Esophagus muscularis mucosa (tissue), 4 donors: ENCODE measurements at places on chromosomes 1 and 21. TPM values are rescaled to one million over a fixed set of nuclear protein-coding genes. Genes with fewer than 3 reads are reported as not detected.
A peak's percentile ranks its signal among the peaks of the same experiment; 100 is the strongest.

DNA sequence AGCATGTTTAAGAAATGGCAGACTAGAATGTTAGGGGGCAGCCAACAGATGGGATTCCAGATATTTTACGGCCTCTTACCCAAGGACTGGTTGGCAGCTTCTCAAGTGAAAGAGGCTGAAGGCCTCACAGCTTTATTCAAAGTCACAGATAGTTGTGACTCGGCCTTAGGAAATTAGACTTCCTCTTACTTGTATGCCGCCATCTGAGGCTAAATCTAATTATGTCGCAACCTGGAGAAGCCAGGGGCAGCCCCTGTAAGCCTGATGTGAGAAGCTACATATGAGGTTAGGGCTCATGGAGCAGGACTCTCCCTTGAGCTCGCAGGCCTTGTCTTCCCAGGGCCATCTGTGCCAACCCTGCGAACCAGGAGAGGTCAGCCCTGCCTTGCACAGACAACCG, 352.5 kb downstream of the HHAT start:
- H3K4me1 ChIP-seq: no peaks in the 10 kb centered on the region
- H3K27me3 ChIP-seq: no peaks in the 10 kb centered on the region
- no peak overlapping the region for H3K4me3 ChIP-seq
- no peak for DNase-seq
- H3K36me3 ChIP-seq: no peaks in the 10 kb centered on the region

Gene GIPC2
- total RNA-seq: 4.5 TPM

GRCh38 chr1:21645550-21645949, 23.6 kb downstream of the RAP1GAP start:
- H3K4me3 ChIP-seq: no peak overlapping the region
- no peak for DNase-seq
- H3K27ac ChIP-seq: no peak overlapping the region
- no peaks in the 10 kb centered on the region for H3K36me3 ChIP-seq
- H3K4me1 ChIP-seq: peaks cover under 1% of the 10 kb centered on the region

- H3K27ac ChIP-seq: no peak overlapping the region
- H3K36me3 ChIP-seq: peaks cover 3% of the 10 kb centered on the region
- H3K4me1 ChIP-seq: no peaks in the 10 kb centered on the region
- no peak for DNase-seq
- peak overlapping the region; percentile 15 for H3K4me3 ChIP-seq
Measured at GRCh38 chr1:226676381-226676780, 62.7 kb downstream of the ITPKB start.

GRCh38 chr1:56509713-56510641, 69.4 kb downstream of the PLPP3 start:
- no peaks in the 10 kb centered on the region for H3K27me3 ChIP-seq
- no peak overlapping the region for H3K4me3 ChIP-seq
- no peak for DNase-seq
- peaks cover 62% of the 10 kb centered on the region for H3K36me3 ChIP-seq
- no peak overlapping the region for H3K27ac ChIP-seq

- no peak for DNase-seq
- no peaks in the 10 kb centered on the region for H3K36me3 ChIP-seq
- no peaks in the 10 kb centered on the region for H3K27me3 ChIP-seq
- no peak overlapping the region for H3K27ac ChIP-seq
- no peak overlapping the region for H3K4me3 ChIP-seq
- peaks cover 4% of the 10 kb centered on the region for H3K4me1 ChIP-seq
Measured at GRCh38 chr1:232271299-232271698, 358.6 kb downstream of the SIPA1L2 start.

DNA sequence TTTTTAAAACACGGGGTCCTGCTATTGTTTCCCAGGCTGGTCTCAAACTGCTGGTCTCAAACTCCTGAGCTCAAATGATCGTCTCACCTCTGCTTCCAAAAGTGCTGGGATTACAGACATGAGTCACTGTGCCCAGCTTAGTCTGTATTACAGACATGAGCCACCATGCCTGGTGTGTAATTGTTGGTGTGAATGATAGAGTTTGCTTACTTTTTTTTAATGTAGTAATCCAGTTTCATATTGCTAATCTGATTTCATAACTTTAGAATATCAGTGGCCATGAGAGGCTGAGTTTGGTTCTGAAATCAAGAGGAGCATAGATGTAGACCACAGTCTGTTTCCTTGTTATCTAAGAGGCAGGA, 3.4 kb downstream of the EPB41 start:
- no peak for DNase-seq
- no peaks in the 10 kb centered on the region for H3K36me3 ChIP-seq
- no peaks in the 10 kb centered on the region for H3K27me3 ChIP-seq
- H3K27ac ChIP-seq: no peak overlapping the region
- H3K4me3 ChIP-seq: no peak overlapping the region

Gene SLC2A5
- 0.57 TPM for total RNA-seq

Gene OR2T29
- total RNA-seq: not detected

DNA sequence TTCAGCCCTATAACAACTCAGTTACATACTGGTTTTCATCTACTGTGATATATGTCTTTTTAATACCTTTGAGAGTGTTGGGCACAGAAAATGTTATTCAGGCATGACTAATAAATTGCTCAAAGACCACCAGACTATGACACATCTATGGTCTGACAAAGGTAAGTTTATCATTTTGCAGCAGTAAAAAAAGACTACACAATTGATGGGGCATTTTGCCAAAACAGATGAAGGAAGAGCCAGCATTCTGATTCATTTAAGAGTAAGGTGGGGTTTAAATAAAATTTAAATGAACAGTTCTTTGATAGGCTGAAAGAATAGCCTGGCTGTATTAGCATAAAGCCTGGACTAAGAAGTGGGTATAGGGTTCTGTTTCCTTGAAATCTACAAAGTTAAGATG, 8.8 kb upstream of the RNPC3 start:
- no peak overlapping the region for H3K27ac ChIP-seq
- H3K36me3 ChIP-seq: no peaks in the 10 kb centered on the region
- DNase-seq: no peak
- no peaks in the 10 kb centered on the region for H3K4me1 ChIP-seq

DNA sequence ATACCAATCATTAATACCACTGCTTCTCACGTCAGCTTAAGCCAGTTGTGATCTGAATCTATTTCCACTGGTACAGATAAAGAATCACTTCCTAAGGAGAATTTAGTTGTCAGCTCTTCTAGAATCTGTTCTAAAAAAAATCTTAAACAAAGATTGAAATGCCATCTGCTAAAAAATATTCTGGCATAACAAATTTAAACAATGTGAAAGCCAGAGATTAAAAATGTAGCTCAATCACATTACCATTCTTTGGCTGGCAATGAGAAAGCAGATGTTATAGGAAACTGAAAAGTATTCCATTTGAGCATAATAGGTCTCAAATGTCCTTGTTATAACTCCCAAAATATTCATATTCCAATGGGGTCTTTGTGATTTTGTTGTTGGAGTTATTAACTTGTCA, 21.7 kb upstream of the LRRC8B start:
- H3K4me1 ChIP-seq: no peaks in the 10 kb centered on the region
- no peak overlapping the region for H3K27ac ChIP-seq
- no peak for DNase-seq
- no peaks in the 10 kb centered on the region for H3K27me3 ChIP-seq
- no peaks in the 10 kb centered on the region for H3K36me3 ChIP-seq

GRCh38 chr1:168636642-168637111, 60.3 kb downstream of the XCL1 start:
- H3K4me3 ChIP-seq: no peak overlapping the region
- DNase-seq: no peak
- H3K36me3 ChIP-seq: no peaks in the 10 kb centered on the region
- H3K4me1 ChIP-seq: peaks cover 34% of the 10 kb centered on the region

DNA sequence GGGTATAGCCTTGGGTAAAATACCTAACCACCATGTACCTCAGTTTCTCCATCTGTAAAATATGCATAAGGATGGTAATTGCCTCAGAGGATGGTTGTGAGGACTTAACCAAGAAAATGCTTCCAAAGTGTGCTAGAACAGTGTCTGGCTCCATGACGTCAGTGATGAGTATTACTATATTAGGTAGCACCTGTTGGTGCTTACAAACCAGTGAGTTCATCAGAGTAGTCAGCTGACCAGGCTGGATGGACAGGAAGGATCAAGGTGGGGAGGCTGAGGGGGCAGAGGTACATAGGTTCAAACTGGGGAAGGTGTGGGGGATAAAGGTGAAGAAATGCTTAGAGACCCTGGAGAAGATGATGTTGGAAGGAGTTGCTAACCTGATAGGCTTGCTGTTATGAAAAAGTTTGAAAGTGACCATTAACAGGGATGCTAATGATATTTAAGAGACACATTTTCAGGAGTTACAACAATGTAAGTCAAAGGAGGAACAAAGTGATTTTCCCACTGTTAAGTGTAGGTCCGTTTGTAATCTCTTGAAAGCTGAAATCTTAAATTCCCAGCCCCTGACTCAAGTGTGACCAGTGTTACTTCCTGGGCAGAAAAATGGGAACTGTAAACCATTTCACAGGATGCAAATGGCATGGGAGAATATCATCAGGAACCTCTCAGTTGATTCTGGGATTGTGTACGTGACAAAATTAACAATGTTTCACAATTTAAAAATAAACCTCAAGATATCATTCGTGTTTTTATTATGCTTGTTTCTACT, 4.4 kb downstream of the NTPCR start:
- DNase-seq: no peak
- no peak overlapping the region for H3K27ac ChIP-seq
- peaks cover 21% of the 10 kb centered on the region for H3K4me1 ChIP-seq
- H3K4me3 ChIP-seq: no peak overlapping the region
- H3K36me3 ChIP-seq: peaks cover 16% of the 10 kb centered on the region

DNA sequence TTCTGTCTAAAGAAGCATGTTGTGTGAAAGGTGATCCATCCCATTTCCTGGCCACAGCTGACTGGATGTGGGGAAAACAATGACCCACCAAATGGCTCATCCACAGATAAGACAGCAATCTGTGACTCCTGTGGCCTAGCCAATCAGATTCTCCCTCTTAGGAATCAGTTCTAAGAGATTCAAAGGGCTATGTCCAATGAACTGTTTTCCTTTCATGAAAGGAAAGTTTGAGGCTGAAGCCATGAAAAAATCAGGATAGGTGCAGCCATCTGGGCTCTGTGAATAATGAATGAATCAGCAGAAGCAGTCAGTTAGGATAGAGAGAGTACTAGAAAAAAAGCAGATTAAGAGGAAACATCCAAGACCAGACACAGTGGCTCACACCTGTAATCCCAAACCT, 164.7 kb downstream of the NRIP1 start:
- DNase-seq: no peak
- no peaks in the 10 kb centered on the region for H3K36me3 ChIP-seq
- no peaks in the 10 kb centered on the region for H3K27me3 ChIP-seq

DNA sequence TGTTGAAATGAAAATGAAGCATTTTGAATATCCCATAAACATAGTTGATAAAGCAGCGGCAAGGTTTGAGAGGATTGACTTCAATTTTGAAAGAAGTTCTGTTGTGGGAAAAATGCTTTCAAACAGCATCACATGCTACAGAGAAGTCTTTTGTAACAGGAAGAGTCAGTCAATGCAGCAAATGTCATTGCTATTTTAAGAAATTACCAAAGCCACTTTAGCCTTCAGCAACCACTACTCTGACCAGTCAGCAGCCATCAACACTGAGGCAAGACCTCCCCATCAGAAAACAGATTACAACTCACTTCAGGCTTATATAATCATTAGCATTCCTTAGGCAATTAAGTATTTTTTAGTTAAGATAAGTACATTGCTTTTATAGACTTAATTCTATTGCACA, 33.8 kb upstream of the FCRL3 start:
- no peak overlapping the region for H3K27ac ChIP-seq
- DNase-seq: no peak
- no peaks in the 10 kb centered on the region for H3K27me3 ChIP-seq
- no peak overlapping the region for H3K4me3 ChIP-seq

DNA sequence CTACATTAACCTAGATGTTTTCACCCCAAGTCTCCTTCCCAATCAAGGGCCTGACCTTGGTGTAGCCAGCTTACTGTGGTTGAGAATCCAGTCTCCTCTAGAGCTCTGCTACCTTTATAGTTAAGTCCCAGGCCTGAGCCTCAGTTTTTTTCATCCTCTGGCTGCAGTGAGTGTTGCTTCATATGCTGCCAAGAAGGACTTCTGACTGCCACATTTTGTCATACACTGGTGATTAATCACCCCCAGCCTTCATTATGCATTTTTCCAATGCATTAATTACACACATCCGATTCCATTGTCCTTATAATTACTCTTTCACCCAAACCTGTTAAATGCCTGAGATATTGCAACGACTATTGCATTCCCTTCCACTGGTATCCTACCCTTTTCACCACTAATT, 66.3 kb upstream of the FGGY start:
- DNase-seq: no peak
- H3K27ac ChIP-seq: no peak overlapping the region
- no peaks in the 10 kb centered on the region for H3K36me3 ChIP-seq
- no peaks in the 10 kb centered on the region for H3K4me1 ChIP-seq

GRCh38 chr21:46119144-46119636, 21.3 kb downstream of the COL6A2 start:
- H3K36me3 ChIP-seq: peaks cover 89% of the 10 kb centered on the region
- H3K4me3 ChIP-seq: no peak overlapping the region
- DNase-seq: no peak
- peak overlapping the region; percentile 30 for H3K27ac ChIP-seq
- H3K4me1 ChIP-seq: no peaks in the 10 kb centered on the region

Gene AGTRAP
- total RNA-seq: 73.4 TPM

GRCh38 chr1:175035865-175036264, 12.6 kb upstream of the MRPS14 start:
- no peaks in the 10 kb centered on the region for H3K36me3 ChIP-seq
- H3K4me3 ChIP-seq: no peak overlapping the region
- no peak overlapping the region for H3K27ac ChIP-seq
- H3K4me1 ChIP-seq: no peaks in the 10 kb centered on the region

Gene KIF26B
- total RNA-seq: 1.7 TPM

DNA sequence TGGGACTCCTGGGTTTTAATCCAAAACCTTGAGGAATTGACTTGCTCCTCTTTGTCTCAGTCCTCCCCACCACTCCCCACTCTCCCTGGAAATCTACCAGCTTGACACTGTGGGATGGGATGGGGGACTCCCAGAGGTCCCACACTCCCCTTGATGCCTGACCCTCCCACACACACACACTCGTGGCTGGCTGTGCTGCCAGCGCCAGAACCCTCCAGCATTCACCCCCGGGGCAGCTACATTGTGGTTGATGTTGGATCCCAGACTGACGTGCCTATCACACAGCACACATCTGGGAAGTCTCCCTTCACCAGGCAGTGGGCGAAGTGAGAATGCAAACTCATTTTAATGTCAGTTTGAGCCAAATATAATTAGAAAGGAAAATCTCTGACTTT, 10.0 kb downstream of the KIRREL1 start:
- no peak overlapping the region for H3K4me3 ChIP-seq
- peaks cover 68% of the 10 kb centered on the region for H3K4me1 ChIP-seq
- peak overlapping the region; percentile 66 for H3K27ac ChIP-seq

- H3K4me1 ChIP-seq: no peaks in the 10 kb centered on the region
- no peak for DNase-seq
- no peaks in the 10 kb centered on the region for H3K36me3 ChIP-seq
- no peak overlapping the region for H3K27ac ChIP-seq
Measured at GRCh38 chr1:14724678-14725077, 126.2 kb downstream of the KAZN start.

Gene DPT
- total RNA-seq: 126 TPM

- DNase-seq: no peak
- H3K27ac ChIP-seq: peak overlapping the region; percentile 21
- peaks cover 24% of the 10 kb centered on the region for H3K4me1 ChIP-seq
- H3K36me3 ChIP-seq: no peaks in the 10 kb centered on the region
Measured at GRCh38 chr1:45929257-45929687, 125.9 kb downstream of the MAST2 start.
